ENCODE measurements at places on chromosomes 2 and 18.

DNA sequence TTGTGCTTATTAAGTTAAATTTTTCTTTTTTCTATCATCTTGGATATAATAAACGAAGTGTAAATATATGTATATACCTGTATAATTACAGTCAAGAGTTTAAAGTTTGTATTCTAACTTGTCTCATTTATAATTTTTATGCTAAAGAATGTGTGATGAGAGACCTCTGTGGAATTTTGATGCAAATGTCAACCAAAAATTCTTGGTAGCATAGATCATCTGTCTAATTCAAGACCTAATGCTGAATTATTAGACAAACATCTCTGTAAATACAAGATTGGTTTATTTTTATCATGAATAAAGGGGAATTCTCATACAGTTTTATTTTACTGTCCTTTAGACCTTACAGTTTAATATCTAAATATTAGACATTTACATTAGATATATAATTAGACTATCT, 149.2 kb upstream of the VWC2L start:
- DNase-seq, result no peak

DNA sequence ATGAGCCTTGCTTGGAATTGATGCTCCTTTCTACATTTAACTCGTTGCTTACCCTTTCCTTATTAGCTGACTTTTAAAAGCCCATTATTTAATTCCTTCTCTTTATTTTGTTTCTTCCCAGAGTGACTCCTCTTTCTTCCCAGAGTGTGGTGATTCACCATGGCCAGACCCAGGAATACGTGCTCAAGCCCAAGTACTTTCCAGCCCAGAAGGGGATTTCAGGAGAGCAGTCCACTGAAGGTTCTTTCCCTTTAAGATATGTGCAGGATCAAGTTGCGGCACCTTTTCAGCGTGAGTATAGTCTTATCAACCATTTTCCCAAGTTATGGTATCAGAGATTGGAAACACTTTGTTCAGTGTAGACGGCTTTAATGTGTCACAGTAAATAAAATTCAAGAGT, 163.7 kb downstream of the LTBP1 start:
- no peak for DNase-seq

DNA sequence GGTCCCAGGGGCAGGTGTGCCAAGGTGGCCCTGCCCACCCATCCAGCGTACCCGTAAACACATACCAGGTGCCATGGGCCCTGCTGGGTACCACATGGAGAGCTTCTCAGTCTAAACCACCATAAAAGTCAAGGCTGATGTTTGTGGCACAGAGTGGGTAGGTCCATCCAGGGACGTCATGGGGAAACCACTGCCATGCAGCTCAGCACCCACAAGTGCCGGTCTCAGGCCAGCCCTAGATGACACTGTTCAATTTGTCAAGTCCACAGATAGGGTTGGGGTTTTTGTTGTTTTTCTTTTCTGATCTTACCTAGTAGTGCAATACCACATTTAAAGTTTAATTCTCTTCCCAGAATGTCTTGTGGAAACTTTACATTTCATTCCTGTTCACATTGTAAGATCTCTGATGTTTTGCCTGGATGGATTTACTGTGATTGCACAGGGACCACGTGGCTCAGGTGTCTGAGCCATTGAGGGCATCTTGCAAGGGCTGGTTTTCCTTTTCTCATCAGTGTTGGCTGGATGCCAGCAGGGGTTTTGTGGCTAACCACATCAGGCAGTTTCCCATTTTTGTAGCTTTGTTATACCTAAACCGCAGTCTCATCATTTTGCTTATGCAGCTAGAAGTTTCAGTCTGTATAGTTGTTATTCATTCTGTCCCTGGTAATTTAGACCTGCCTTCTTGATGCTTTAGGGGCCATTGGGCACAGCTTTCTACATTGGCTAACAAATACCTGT, 64.7 kb downstream of the STK25 start:
- peak; percentile 72 for DNase-seq

- no peak for DNase-seq
Measured at GRCh38 chr2:20487030-20487391, 40.1 kb downstream of the RHOB start.

DNA sequence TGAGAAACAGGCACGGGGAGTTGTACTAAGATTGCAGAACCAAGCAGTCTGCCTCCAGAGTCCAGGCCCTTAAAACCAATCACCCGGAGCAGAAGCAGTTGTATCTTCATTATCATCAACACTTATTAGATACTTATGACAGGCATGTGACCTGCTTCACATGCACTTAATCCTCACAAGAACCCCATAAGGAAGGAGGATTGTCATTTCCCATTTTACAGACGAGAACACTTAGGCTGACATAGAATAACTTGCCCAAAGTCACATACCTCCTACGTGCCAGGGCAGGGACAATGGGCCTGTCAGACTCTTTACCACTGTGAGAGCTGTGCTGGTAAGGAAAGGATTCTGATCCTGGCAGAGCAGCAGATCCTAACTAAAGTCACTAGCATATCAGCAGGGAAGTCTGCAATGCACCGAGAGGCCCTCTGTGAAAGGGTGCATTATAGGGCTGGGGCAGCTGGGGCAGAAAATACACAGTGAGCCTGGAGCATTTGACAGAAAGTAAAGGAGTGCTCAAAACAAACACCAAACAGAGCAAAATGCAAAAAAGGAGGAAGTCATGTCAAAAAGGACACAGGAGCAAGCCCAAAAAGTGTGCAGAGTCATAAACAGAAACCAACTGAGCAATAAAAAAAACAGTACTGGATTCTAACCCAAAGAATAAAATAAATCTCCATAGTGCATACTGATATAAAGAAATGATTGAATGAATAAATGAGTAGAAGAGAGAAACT, 55.9 kb upstream of the SP3 start:
- no peak for DNase-seq

DNA sequence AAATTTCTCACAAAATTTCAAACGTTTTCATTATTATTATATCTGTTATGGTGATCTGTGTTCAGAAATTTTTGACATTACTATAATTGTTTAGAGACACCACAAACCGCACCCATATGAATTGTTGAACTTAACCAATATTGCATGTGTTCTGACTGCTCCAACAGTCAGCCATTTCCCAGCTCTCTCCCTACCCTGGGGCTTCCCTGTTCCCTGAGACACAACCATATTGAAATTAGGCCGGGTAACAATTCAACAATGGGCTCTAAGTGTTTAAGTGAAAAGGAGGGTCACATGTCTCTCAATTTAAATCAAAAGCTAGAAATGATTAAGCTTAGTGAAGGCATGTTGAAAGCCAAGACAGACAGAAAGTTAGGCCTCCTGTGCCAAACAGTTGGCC, 424.0 kb downstream of the DSC3 start:
- DNase-seq, result no peak

- no peak for DNase-seq
Measured at GRCh38 chr2:130837811-130838565, 1.3 kb downstream of the ARHGEF4 start.

- DNase-seq, result no peak
Measured at GRCh38 chr2:171180229-171180930, 19.7 kb upstream of the TLK1 start.

- DNase-seq, result no peak
Measured at GRCh38 chr2:74253306-74253970, 55.0 kb downstream of the MTHFD2 start.

- DNase-seq, result no peak
Measured at GRCh38 chr2:56357655-56358295, 174.0 kb downstream of the CCDC85A start.

DNA sequence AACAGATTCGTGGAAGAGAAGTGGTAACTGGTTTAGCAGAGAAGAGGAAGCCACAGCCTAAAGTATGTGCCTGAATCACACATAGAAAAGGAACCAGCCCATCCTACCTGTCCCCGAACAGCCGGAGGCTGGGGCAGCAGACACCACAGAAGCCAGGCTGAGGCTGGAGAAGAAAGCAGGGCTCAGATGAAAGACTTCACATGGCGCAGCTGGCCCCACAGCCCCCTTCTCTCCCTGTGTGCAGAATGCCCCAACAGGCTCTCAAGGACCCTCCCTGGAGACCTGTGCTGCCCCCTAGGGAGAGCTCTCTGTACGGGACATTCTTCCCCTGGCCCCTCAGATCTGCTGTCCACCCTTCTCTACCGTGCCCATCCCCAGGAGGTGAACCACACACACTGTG, 83.5 kb upstream of the RAB12 start:
- no peak for DNase-seq

- no peak for DNase-seq
Measured at GRCh38 chr2:178860551-178860950, 53.3 kb upstream of the TTN start.

DNA sequence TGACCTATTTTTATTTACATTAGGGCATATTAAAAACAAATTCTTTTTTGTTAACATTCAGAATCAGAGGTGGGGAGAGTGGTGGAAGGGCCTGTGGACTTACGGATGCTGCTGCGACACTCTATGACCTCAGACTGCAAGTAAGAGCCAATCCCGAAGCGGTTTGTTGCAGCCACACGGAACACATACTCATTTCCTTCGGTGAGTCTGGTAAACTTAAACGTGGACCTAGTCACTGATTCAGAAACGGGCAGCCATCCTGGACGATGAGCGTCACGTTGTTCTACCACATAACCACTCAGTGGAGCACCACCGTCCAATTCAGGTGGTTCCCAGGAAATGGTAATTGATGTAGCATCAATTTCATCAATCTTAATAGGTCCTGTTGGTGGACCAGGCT, 61.9 kb downstream of the PLEKHA3 start:
- no peak for DNase-seq

- DNase-seq, result no peak
Measured at GRCh38 chr2:174615871-174616436, 18.4 kb upstream of the WIPF1 start.

DNA sequence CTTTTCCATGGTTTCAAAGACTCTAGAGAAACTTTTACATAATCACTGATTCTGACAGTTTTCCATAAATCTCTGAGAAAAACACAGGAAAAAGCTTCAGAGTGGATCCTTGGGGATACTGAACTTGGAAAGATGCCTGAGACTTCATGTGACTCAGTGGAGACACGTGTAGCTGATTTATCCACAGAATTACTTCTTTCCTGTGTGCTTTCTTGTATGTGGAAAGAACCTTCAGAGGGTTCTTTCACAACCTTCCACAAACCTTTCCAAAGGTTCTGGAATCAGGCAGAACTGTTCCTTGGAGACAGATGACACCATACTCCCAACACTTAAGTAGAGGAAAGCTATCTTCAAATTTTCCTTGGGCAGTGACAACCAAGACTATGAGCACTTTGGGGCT, 207.2 kb downstream of the RND3 start:
- DNase-seq, result no peak

DNA sequence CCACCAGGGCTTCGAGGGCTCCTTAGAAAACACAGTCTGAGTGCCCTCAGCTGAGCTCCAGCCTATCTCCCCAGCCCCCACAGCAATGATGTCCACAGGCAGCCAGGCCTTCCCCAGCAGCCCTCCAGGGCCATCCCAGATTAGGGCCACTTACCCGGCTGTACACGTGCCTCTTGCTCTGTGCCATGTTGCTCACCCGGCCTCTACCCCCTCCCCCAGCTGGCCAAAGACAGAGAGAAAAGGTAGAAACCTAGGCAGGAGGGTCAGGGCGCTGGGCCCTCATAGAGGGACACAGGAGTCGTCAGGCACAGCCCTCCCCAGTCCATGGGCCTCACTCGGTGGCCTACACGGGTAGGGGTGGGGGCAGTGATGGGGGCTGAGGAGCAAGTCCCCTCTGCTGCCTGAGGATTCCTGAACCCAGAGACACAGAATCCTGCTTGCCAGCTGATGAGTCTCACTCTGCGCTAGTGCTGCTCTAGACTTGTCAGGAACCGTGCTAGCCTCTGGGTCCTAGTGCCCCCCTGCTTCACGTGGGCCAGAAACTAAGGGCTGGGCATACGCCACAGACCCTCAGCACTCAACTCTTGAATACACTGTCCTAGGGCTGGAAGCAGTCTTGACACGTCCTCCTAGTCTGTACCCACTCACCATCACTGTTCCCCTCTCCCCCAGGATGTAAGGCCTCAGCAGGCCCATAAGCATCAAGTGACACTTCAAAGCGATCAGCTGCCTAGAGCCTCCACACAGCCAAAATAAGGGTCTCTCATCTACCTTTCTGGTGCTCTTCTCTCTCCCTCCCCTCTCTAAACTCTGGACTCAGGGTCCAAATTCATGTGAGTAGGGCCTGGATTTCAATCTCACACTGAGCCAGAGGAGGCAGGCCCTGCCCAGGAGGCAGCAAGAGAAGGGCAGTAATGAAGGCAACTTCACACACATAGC, at the start of gene DCTN1:
Gene DCTN1 (minus strand): TSS at position 461 of the 939 bp plus-strand sequence. CDS start 274 bp downstream, at position 187.
- no peak for DNase-seq

DNA sequence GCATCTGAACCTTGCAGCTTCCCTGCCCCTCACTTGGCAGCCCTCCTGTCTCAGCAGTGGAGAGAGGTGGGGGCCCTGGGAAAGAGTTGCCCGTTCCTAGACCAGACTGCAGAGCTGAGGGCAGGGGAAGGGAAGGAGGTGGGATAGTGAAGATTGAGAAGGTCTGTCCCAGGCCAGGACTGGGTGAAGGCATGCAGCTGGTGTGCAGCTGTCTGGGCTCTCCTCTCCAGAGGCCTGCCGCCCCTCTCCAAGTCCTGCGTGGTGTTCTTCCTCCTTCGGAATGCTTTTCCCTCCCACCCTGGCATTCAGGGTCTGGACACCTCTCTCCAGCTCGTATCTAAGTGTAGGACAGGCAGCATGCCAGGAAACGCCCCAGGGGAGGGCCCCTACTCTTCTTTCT, 323.5 kb downstream of the CELF4 start:
- DNase-seq, result no peak

Data from GF-D8 (cell line).